ENCODE measurements at places on chromosomes 2 and 18. TPM values are rescaled to one million over a fixed set of nuclear protein-coding genes. Genes with fewer than 3 reads are reported as not detected.

Gene HJURP
- 5.8 TPM for total RNA-seq

Gene FEV
- total RNA-seq = not detected

Gene GAL3ST2
- total RNA-seq = not detected

Gene SKOR2
- total RNA-seq = not detected

Gene MAB21L4
- total RNA-seq = not detected

Gene CIDEA
- 0.26 TPM for total RNA-seq

Gene ERBB4
- total RNA-seq = 0.17 TPM

Gene DPP4
- total RNA-seq = 297 TPM

Gene PTPRN
- total RNA-seq = 3.5 TPM

Gene MATN3
- total RNA-seq = 2.3 TPM

Gene SGO2
- 5.4 TPM for total RNA-seq

Gene C2orf15
- under 0.01 TPM for total RNA-seq

Gene RGPD3
- 0.17 TPM for total RNA-seq

Gene TLX2
- not detected for total RNA-seq

Gene C2orf78
- not detected for total RNA-seq

Gene CRYBA2
- total RNA-seq = not detected

DNA sequence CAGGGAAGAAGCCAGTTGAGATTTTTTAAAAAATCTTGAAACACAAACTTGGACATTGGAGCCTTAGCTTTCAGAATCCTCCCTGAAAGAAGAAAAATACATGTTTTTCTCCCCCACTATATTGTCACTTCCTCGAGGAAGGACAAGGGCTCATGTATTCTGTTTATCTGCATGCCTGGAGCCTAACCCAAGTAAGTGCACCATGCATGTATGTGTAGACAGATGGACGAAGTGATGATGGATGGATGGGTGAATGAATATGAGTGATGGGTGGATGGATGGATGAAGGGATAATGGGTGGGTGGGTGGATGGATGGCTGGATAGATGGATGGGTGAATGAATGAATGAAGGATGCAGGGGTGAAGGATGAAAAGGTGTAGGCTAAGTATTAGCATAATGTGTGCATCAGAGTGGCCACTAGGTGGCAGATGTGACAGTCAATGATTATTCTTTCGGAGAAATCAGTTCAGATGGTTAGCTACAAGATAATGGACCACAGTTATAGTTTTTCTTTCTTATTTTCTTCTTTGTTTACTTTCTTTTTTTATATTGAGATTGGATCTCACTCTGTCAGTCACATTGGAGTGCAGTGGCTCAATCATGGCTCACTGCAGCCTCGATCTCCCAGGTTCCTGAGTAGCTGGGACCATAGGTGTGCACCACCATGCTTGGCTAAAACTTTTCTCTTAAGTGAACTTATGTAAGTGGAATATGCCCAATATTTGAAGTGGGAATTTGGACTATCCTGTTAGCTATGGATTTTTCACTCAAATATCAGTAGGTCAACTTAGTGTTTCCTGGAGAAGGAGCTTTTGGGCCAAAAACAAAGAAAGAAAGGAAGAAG lies 18.5 kb upstream of the CCDC93 start:
- H3K27me3 ChIP-seq = no peaks in the 10 kb centered on the region
- no peak overlapping the region for H3K27ac ChIP-seq
- H3K36me3 ChIP-seq = no peaks in the 10 kb centered on the region
- H3K4me1 ChIP-seq = no peaks in the 10 kb centered on the region
- no peak overlapping the region for H3K4me3 ChIP-seq

- H3K27me3 ChIP-seq = no peaks in the 10 kb centered on the region
- DNase-seq = peak; percentile 40
- no peaks in the 10 kb centered on the region for H3K4me1 ChIP-seq
- H3K27ac ChIP-seq = no peak overlapping the region
- no peak overlapping the region for H3K4me3 ChIP-seq
- H3K36me3 ChIP-seq = no peaks in the 10 kb centered on the region
Measured at GRCh38 chr18:55650363-55650870, 62.4 kb upstream of the TCF4 start.

DNA sequence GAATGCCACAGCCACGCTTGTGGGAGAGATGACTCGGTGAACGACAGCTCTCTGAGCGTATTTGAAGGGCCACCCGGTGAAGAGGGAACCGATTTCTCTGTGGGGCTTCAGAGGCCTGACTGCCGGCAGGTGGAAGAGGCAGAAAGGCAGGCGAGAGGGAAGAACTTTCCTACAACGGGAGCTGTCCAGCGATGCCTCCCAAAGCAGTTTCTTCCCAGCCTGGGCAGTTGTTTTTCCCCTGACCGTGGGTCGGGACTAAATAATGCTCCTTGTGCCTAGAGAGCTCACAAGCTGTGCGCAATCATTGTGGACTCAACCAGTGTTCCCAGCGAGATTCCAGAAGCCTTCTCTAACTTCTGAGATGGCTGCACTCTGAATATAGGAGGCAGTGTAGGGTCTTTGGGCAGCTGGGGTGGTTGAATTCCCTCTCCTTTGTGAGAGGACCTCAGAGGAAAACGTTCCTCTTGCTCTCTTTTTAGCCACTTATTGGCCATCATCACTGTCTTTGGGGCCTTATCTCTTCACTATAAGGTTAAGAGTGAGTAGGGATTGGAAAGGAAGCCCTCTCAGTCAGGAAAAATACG lies 710 bp downstream of the SEC11C start:
- peaks cover 4% of the 10 kb centered on the region for H3K4me1 ChIP-seq
- no peak overlapping the region for H3K27ac ChIP-seq
- peak; percentile 53 for DNase-seq
- H3K36me3 ChIP-seq = no peaks in the 10 kb centered on the region
- H3K27me3 ChIP-seq = peaks cover 6% of the 10 kb centered on the region

- H3K4me1 ChIP-seq = no peaks in the 10 kb centered on the region
- H3K36me3 ChIP-seq = no peaks in the 10 kb centered on the region
- H3K27me3 ChIP-seq = no peaks in the 10 kb centered on the region
- DNase-seq = no peak
- H3K4me3 ChIP-seq = no peak overlapping the region
Measured at GRCh38 chr18:10909724-10910123, 239.6 kb downstream of the PIEZO2 start.

- no peak overlapping the region for H3K4me3 ChIP-seq
- peaks cover 6% of the 10 kb centered on the region for H3K4me1 ChIP-seq
- H3K27me3 ChIP-seq = no peaks in the 10 kb centered on the region
- no peak overlapping the region for H3K27ac ChIP-seq
- no peaks in the 10 kb centered on the region for H3K36me3 ChIP-seq
- DNase-seq = peak; percentile 26
Measured at GRCh38 chr2:232980683-232981082, 32.4 kb downstream of the NGEF start.

- H3K36me3 ChIP-seq = no peaks in the 10 kb centered on the region
- no peak overlapping the region for H3K27ac ChIP-seq
- no peak overlapping the region for H3K4me3 ChIP-seq
- H3K4me1 ChIP-seq = peaks cover 26% of the 10 kb centered on the region
- DNase-seq = no peak
- H3K27me3 ChIP-seq = no peaks in the 10 kb centered on the region
Measured at GRCh38 chr2:9641641-9642040, 10.8 kb upstream of the YWHAQ start.

GRCh38 chr2:176814740-176815367 lies 397.7 kb upstream of the HNRNPA3 start:
- H3K4me1 ChIP-seq = no peaks in the 10 kb centered on the region
- no peak overlapping the region for H3K4me3 ChIP-seq
- peak; percentile 6 for DNase-seq
- no peaks in the 10 kb centered on the region for H3K36me3 ChIP-seq
- no peak overlapping the region for H3K27ac ChIP-seq

GRCh38 chr2:149808556-149808955 lies 221.0 kb upstream of the MMADHC start:
- no peaks in the 10 kb centered on the region for H3K4me1 ChIP-seq
- H3K4me3 ChIP-seq = no peak overlapping the region
- H3K27me3 ChIP-seq = no peaks in the 10 kb centered on the region
- no peak overlapping the region for H3K27ac ChIP-seq
- no peaks in the 10 kb centered on the region for H3K36me3 ChIP-seq

- H3K27ac ChIP-seq = no peak overlapping the region
- H3K36me3 ChIP-seq = no peaks in the 10 kb centered on the region
- H3K4me1 ChIP-seq = peaks cover 15% of the 10 kb centered on the region
- no peak for DNase-seq
Measured at GRCh38 chr2:43157506-43158246, 68.7 kb downstream of the ZFP36L2 start.

DNA sequence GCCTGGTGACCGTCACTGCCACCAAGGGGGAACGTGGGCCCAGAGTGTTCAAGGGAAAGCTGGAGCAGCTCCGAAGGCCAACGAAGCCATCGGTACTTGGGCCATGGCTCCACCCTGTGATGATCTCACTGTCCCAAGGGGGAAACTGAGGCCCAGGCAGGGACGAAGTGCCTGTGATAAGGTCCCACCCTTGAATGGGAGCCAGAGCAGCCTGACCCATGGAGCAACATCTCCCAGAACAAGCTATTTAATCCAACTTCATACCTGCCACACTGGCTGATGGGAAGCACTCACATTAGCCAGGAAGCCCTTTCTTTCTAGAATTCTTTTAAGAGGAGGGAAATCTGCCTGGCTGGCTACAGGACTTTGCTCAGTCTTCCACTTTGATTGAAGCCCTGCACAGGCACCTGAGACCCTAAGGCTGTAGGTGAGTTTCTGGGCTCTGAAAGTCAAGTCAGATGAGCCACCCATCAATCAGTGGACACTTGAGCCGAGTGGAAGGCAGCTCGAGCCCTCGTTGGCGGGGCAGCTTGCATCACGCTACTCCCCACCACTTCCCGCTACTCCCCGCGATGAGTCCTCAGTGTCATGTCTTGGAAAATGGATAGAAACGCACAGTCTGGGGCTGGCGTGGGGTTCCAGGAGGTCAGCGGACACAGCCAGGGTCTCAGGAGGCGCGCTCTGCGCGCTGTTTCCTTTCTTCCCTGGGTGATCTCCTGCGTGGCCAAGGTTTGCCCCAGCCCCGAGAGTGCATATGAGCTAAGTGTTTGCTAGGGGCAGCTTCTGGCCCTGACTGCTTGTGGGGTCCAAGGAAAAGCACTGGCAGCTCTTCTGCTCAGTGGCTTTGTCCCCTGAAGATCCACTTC lies 2.5 kb upstream of the HS6ST1 start:
- H3K27ac ChIP-seq = no peak overlapping the region
- no peak overlapping the region for H3K4me3 ChIP-seq
- no peaks in the 10 kb centered on the region for H3K27me3 ChIP-seq
- no peaks in the 10 kb centered on the region for H3K36me3 ChIP-seq

GRCh38 chr2:162769066-162769465 lies 69.5 kb downstream of the KCNH7 start:
- no peaks in the 10 kb centered on the region for H3K27me3 ChIP-seq
- H3K36me3 ChIP-seq = no peaks in the 10 kb centered on the region
- H3K4me3 ChIP-seq = no peak overlapping the region
- no peak for DNase-seq
- H3K4me1 ChIP-seq = no peaks in the 10 kb centered on the region

DNA sequence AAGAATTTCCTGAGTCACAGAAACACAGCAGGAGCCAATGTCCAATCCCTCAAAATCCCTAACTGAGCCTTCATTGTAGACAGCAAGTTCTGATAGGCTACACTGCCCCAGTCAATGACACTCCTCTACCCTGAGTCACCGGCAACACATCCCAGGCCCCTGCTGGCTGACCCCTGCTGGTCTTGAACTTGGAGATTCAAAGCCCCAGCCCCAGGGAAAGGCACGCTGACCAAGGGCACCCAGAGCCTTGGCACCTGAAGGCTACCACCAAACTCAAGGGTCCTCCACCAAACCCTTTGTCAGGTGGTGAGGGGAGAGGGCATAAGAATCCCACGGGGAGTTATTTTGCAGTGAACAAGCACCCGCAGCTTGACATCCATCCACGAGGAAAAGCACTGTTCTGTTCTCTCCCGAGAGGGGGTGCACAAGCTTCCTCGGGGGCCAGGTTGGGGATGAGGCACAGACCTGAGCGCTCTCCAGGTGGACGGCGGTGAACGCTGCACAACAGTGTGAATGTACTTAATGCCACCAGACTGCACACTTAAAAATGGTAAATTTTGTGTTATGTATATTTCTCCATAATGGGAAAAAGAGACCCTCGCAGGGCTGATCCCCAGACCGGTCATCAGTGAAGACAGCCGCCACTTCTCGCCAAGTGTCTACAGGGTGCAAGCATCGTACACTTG lies 46.9 kb downstream of the TFCP2L1 start:
- no peak overlapping the region for H3K27ac ChIP-seq
- H3K27me3 ChIP-seq = peaks cover 12% of the 10 kb centered on the region
- H3K4me1 ChIP-seq = no peaks in the 10 kb centered on the region
- no peak overlapping the region for H3K4me3 ChIP-seq

DNA sequence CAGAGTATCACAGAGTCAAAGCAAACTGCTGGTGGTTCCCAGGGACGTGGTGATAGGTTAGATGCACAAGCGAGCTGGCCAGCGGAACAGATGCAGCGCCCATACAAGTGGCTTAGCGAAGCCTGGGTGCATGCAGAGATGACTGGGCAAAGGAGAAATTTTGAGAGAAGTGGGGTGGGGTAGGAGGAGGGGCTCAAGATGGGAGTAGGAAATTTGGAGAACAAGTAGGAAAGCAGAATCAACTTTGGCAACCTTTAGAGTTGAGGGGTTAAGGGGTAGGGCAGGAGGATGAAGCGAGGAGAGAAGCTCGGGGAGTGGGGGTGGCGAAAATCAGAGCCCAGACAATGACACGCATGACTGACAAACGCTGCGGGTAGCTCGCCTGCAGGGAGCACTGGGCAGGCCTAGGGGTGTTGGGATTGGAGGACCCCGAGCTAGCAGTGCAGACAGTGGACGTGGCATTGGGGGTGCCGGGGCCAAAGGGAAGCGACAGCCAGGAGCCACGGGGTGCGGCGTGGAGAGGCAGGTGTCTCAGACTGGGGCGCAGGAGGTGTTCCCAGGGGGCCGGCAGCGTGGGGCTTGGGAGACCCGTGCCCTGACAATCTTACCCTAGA lies 431 bp downstream of the FAM98A start:
- peak overlapping the region; percentile 98 for H3K4me3 ChIP-seq
- peak overlapping the region; percentile 93 for H3K27ac ChIP-seq
- DNase-seq = peak; percentile 39
- H3K27me3 ChIP-seq = no peaks in the 10 kb centered on the region

GRCh38 chr2:64326578-64327050 lies 127.3 kb upstream of the LGALSL start:
- H3K4me1 ChIP-seq = peaks cover 7% of the 10 kb centered on the region
- no peak overlapping the region for H3K27ac ChIP-seq
- no peak overlapping the region for H3K4me3 ChIP-seq
- H3K27me3 ChIP-seq = peaks cover 16% of the 10 kb centered on the region

DNA sequence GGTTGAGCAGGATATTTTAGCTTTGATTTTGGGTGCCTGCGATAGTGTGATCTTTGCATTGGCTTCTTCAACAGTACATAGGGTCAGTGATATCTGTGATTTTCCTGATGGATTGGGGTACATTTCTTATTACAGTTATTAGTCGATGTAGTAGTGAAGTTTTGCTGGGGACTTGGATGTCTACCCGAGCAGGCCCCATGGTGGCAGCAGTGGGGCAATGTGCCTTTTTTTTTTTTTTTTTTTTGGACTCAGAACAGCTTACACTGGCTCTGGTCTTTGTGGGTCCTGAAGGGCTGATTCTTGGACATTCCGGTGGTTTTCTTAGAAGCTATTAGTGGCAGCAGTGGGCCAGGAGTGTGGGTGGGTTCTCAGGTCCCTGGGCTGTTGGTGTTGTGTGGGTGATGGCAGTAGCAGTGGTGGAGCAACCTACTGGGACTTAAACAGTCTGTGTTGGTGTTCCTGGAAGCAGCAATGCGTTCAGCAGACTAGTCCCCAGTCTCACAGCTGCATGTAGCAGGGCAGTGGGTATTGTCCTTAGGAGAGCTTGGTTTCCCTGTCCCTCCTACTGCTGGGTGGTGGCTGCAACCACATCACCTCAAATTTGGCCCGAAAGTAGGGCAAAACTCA lies 53.7 kb upstream of the SLC4A10 start:
- H3K4me3 ChIP-seq = no peak overlapping the region
- no peaks in the 10 kb centered on the region for H3K36me3 ChIP-seq
- no peaks in the 10 kb centered on the region for H3K4me1 ChIP-seq
- no peak overlapping the region for H3K27ac ChIP-seq
- no peak for DNase-seq

All from fibroblast of lung (primary cell).